ENCODE measurements at places on chromosomes 13 and 19. TPM values are rescaled to one million over a fixed set of nuclear protein-coding genes. Genes with fewer than 3 reads are reported as not detected.

FFAR1 gene
- not detected for total RNA-seq

COPE gene
- 160 TPM for total RNA-seq

NXNL1 gene
- total RNA-seq: not detected

MICU2 gene
- 15.0 TPM for total RNA-seq

TRPC4 gene
- total RNA-seq: not detected

PSG1 gene
- total RNA-seq: 0.30 TPM

MRPL34 gene
- total RNA-seq: 88.2 TPM

KIR3DL1 gene
- not detected for total RNA-seq

CABP5 gene
- total RNA-seq: not detected

KIR3DL2 gene
- not detected for total RNA-seq

STOML3 gene
- total RNA-seq: not detected

KLK4 gene
- not detected for total RNA-seq

C1QTNF9 gene
- not detected for total RNA-seq

SLC10A2 gene
- not detected for total RNA-seq

SYT5 gene
- total RNA-seq: 1.9 TPM

ACP5 gene
- 0.38 TPM for total RNA-seq

C19orf67 gene
- not detected for total RNA-seq

KLK2 gene
- not detected for total RNA-seq

KRTDAP gene
- not detected for total RNA-seq

MRPL4 gene
- total RNA-seq: 68.8 TPM

BICRA gene
- total RNA-seq: 13.9 TPM

ZNF667 gene
- total RNA-seq: not detected

TYK2 gene
- total RNA-seq: 41.6 TPM

LYL1 gene
- 0.64 TPM for total RNA-seq

ZNF730 gene
- not detected for total RNA-seq

ZNF66 gene
- not detected for total RNA-seq

C19orf85 gene
- total RNA-seq: not detected

ZNF320 gene
- total RNA-seq: not detected

IL11 gene
- 19.3 TPM for total RNA-seq

ZNF229 gene
- total RNA-seq: 2.6 TPM

CYP2A7 gene
- total RNA-seq: not detected
